ENCODE measurements at places on chromosomes 5 and 9. TPM values are rescaled to one million over a fixed set of nuclear protein-coding genes. Genes with fewer than 3 reads are reported as not detected.

SLCO6A1 gene
- not detected for total RNA-seq

PCDHA7 gene
- not detected for total RNA-seq

SPACA9 gene
- total RNA-seq = 1.3 TPM

NRARP gene
- 1.7 TPM for total RNA-seq

GPR21 gene
- 0.91 TPM for total RNA-seq

All from T-helper 2 cell treated with Interferon-gamma antibody and Interleukin-4, amounts not matched to agents 100 ng/mL and 5 ng/mL, for 36 hours (primary cell).